ENCODE measurements at places on chromosomes 6 and 20.

- no peak for DNase-seq
Measured at GRCh38 chr6:125273965-125274364, 27.8 kb downstream of the HDDC2 start.

GRCh38 chr6:162941128-162941527 lies 213.4 kb downstream of the PACRG start:
- no peak for DNase-seq

DNA sequence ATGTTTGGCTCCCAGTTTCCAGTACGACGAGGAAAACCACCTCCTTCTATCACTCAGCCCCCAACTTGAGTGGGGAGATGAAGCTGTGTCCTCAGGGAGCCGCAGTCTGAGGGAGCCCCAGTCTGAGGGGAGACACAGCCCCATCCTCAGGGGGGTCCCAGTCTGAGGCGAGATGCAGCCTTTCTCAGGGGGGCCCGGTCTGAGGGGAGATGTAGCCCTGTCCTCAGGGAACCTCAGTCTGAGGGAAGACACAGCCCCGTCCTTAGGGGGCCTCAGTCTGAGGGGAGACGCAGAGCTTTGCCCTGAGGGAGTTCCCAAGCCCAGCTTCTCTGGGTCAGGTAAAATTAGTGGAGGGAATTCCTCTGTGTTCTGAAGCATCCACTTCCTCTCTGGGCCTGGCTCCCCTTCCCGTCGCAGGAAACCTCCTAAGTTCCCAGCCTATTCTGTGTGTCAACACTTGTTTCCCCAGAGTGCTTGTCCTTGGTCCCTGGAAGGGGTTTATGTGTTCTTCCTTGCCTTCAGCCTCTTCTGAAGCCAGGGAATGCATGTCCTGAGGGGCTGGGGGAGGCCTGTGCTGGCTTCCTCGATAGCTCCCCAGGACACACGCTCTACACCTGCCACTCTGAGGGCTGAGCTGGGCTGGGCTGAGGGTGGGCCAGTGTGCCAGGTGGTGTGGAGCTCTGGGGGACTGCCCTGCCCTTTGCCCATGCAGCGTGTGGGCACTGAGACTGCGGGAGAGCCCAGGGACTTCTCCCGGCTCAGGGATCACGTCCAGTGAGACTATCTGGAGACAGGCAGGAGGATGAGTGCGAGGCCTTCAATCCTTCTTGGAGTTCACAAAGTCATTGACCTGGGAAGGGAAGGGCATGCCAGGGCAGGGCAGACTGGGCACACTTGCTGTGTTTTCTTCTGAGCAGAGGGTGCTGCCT lies 55.4 kb downstream of the VEGFA start:
- no peak for DNase-seq

- peak; percentile 85 for DNase-seq
Measured at GRCh38 chr6:56593801-56594318, 48.8 kb downstream of the DST start.

DNA sequence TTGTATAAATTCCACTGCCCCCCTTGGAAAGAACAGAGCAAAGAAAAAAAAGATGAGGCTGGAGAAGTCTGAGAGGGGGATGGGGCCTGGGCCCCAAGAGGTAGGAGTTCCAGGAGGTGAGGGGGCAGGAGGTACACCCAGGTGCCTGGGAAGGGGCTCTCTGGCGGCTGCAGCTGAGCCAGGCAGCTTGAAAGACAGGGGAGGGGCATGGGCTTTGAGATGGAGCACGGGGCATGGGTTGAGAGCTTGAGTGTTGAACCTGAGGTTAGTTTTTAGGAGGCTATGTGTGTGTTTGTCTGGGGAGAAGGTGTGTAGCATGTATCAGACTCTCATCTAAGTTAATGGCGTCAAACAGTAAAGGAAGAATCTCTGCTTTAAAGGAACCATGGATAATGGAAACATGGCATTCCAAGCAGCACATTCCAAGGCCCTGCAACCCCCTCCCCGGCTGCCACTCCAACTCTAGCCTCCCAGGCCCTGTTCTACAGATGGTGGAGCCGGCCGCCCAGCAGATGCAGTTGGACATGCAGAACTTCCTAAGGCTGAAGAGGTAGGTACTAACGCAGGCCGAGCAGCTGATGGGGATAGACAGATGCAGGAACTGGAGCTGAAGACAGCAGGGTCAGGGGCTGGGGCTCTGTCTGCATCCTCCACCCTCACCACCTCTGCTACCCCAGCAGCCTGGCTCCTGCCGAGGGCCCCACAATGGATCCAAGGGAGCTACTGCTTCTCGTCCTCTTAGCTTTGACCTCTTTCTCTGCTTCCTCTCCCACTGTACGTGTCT lies 42.1 kb downstream of the MDFI start:
- DNase-seq: no peak

DNA sequence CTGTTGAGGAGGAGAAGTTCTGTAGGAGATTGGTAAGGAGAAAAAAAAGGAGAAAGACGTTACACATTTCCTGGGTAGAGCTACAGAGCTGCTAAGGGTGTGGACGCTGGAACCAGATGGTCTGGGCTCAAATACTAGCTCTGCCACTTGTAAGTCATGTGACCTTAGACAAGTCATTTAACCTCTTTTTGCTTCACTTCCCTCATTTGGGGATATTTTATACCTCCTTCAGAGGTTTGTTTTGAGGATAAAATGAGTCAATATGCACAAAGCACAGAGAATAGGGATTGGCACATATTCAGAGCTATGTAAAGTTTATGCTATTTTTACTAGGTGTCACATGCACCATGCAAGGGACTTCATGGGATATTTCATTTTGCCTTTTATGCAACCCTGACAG lies 708.8 kb downstream of the DHX35 start:
- no peak for DNase-seq

DNA sequence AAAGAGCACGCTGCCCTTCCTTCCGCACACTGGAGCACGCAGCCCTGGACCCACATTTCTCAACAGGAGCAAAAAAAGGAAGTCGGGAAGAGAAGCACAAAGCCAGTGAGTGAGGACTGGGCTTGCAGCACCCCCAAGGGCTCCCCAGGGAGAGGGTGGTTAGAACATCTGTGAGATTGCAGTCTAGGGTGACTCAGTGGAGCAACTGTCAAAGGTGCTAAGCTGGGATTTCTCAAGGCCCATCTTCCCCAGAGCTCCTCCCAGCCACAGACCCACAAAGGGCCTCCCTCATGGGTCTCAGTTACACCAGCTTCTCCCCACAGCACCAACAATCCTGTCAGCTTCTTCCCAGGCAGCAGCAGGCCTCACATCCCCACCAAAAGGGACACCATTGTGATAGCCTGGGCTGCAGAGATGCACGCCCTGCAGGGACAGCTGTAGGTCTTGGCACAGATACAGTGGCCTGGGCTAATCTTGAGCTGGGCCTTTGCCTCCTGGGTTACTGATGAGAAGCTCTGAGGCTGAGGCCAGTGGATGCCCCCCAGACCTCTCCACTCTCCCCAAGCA lies 39.6 kb upstream of the CD93 start:
- DNase-seq: peak; percentile 98

GRCh38 chr6:141107591-141108160 lies 1025.0 kb upstream of the GJE1 start:
- peak; percentile 2 for DNase-seq

DNA sequence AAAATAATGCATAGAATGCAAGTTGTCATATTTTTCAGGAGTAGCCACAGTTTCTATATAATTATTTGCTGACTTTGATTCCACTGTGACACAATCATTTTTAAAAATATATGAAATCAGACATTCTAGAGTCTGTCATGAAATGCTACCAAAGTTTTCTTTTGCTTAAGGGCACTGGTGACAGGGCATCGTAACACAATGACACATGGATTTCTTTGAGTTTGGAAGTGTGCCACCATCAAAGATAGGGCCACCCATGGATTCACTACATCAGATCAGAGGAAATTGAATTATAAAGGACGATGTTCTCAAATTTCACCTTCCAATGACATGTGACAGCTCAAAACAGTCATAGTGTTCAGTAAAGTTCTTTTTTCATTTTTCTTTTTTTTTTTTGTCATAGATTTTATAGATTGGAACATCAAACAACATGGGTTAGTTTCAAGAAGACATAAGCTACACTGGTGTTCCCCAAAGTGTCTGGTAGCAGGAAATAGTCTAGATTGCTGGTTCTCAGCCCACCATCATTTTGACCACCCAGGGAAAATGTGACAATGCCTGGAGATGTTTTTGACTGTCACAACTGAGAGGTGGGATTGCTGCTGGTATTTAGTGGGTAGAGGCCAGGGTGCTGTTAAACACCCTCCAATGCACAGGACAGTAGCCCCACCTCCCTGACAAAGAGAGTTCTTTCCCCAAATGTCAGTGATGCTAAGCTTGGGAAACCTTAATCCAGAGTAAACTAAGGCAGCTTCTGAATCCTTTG lies 123.8 kb upstream of the DOK5 start:
- no peak for DNase-seq

GRCh38 chr20:18465536-18466200 lies 1.2 kb downstream of the DZANK1 start:
- no peak for DNase-seq

DNA sequence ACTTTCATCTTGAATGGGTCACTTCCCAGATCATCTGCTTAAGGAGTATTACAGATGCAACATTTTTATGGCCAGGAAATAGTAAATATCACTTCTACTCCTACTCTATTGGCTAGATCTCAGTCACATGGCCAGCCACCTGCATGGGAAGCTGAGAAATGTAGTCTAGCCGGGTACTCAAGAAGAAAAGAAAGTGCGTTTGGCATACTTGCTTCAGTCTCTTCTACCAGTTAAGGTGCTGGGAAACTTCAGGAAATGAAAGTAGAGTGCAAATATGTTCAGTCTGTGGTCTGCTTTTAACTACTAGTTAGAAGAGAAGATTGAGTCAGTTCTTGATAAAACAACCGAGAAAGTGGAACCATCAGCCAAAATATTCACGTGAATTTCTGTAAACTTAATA lies 129.2 kb downstream of the PDSS2 start:
- no peak for DNase-seq

DNA sequence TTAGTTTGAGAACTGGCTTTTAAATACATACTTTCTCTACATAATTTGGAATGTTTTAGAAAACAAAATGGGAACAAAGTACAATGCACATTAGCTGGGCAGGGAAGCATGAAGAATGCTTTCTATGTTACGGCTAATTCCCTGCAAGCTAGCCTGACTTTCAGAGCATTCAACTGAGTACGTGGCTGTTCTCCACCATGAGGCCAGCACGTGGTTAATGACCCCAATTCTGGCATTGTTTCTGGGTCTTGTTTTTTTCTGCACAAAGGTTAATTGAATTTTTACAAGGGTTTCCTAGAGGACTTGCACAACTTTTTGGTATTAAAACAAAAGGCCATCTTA lies 208.6 kb upstream of the AGPAT4 start:
- no peak for DNase-seq

Data from suppressor macrophage (primary cell).